ENCODE measurements at places on chromosomes 1 and 21.

GRCh38 chr21:45365608-45366241 lies 39.2 kb upstream of the COL18A1 start:
- no peak for DNase-seq

DNA sequence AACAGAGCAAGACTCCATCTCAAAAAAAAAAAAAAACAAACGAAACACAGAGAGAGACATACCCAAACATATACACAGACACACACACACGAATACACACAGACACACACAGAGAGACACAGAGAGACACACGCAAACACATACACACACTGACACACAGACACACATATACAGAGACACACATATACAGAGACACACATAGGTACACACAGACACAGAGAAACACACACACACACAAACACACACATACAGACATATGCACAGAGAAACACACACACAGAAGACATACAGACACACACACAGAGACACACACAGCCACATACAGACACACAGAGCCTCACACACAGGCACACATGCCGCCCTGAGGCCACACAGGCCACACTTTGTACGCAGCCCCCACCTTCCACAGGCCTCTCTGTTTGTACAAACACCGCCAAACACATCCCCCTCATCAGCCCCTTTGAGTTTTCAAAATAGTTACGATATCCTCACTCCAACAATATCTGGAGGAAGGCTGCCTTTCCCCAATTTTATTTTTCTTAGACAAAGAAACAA lies 57.5 kb upstream of the ABCG1 start:
- DNase-seq, result no peak

GRCh38 chr1:51963592-51964308 lies 26.8 kb downstream of the RAB3B start:
- DNase-seq, result no peak

DNA sequence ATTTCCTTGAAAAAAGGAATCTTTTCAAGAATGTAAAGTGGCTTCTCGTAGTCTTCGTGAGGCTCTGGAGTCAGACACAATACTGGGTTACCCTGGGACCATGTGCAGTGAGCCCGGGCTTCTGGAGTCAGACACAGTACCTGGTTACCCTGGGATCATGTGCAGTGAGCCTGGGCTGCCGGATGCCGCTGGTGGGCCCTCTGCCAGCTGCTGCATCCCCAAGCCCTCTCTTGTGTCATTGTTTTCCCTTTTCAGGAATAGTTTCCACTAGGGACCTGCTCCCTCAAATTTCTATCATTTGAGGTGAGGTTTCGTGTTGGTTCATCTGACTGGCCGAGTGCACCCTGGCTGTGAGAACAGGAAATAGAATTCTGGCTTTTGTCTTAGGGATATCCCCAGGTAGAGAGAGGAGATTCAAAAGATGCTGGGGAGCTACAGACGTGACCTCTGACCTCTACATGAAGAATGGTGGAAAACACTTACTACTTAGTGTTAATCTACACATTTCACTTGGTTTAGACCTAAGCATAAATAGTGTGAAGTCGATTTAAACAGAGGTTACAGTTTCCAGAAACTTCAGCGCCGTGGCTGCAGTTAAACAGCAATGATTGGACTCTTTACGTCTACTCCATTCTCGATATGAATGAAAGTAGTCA lies 10.6 kb downstream of the ADARB1 start:
- no peak for DNase-seq

- peak; percentile 74 for DNase-seq
These were observed 505 bp downstream of the CLSPN start for GRCh38 chr1:35769188-35769758.

- DNase-seq, result no peak
These were observed 14.7 kb downstream of the TMCO1 start for GRCh38 chr1:165753934-165754333.

GRCh38 chr1:10378081-10378841 lies 20.6 kb upstream of the PGD start:
- no peak for DNase-seq

DNA sequence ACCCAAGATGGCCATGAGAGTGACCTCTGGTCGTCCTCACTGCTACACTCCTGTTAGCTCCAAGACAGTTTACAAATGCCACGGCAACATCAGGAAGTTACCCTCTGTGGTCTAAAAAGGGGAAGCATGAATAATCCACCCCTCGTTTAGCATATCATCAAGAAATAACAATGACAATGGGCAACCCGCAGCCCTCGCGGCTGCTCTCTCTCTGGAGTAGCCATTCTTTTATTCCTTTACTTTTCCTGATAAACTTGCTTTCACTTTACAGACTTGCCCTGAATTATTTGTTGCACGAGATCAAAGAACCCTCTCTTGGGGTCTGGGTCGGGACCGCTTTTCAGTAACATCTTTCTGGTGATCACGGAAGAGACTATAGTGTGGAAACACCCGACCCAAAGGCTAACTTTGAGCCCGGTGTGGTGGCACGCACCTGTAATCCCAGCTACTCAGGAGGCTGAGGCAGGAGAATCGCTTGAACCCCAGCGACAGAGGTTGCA lies 19.8 kb upstream of the COX20 start:
- DNase-seq, result no peak

GRCh38 chr1:147238053-147238902 lies 4.2 kb upstream of the CHD1L start:
- DNase-seq, result no peak

DNA sequence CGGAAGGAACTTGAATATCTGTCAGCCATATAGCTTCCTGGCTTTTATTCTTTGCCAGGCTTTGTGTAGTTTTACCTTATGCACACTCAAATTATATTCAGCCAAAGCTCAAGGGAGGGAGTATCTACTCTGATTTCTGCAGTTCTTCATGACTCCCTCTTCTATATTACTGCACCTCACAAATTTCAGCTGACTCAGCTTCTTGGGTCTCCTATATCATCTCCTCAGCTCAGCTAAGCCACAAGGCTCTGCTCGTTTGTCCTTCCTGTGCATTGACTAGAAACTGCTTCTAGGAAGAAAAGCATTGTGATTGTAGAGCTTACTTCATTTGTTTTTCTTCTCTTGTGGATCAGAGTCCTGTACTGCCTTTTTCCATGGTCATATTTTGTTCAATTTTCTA lies 37.4 kb downstream of the BTBD8 start:
- DNase-seq, result no peak

DNA sequence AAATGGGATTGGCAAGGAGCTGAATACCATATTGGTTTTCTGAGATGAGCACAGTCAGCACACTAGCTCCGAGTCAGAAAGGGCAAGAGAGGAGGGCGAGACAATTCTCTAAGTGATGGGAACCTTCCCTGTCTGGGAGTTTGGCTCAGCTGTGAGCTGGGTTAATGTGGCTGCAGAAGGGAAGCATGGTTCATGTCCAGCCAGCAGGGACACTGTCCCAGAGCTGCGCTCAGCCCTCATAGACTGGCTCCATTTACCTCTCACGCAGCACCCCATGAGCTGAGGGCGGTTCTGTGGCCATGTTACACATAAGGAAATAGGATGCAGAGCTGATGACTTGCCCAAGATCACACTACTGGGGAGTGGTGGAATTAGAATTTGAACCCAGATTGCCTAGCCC lies 15.7 kb upstream of the CPT2 start:
- DNase-seq, result no peak

GRCh38 chr1:220151454-220151853 lies 57.5 kb downstream of the IARS2 start:
- DNase-seq, result no peak

DNA sequence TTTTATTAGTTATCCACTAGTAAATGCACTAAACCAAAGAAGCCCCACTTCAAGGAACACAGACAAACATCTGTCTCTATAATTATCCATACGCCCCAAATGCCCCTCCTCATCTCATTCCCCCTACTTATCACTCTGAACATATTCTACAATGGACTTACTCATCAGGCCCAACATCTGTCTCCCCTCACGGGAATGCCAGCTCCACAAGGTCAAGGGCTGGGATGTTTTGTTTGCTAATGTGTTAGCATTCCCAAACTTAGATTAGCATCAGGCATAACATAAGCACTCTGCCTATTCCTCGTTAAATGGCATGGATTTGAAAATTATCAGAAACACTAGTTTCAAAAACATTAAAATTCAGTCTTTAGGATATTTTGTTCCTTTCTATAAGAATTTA lies 279.5 kb downstream of the DSCAM start:
- no peak for DNase-seq

GRCh38 chr21:28832013-28832714 lies 160.5 kb downstream of the LTN1 start:
- peak; percentile 80 for DNase-seq

DNA sequence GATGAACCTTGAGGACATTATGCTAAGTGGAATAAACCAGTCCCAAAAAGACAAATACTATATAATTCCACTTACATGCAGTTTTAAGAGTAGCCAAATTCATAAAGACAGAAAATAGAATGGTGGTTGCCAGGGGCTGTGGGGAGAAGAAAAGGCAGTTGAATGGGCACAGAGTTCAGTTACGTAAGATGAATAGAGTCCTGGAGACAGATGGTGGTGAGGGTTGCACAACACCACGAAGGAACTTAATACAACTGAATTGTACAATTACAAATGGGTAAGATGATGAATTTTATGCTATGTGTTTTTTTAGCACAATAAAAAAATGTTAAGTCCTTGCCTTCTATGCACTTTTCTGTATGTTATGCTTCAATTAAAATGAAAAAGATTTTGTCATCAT lies 66.6 kb downstream of the CD34 start:
- DNase-seq, result no peak

DNA sequence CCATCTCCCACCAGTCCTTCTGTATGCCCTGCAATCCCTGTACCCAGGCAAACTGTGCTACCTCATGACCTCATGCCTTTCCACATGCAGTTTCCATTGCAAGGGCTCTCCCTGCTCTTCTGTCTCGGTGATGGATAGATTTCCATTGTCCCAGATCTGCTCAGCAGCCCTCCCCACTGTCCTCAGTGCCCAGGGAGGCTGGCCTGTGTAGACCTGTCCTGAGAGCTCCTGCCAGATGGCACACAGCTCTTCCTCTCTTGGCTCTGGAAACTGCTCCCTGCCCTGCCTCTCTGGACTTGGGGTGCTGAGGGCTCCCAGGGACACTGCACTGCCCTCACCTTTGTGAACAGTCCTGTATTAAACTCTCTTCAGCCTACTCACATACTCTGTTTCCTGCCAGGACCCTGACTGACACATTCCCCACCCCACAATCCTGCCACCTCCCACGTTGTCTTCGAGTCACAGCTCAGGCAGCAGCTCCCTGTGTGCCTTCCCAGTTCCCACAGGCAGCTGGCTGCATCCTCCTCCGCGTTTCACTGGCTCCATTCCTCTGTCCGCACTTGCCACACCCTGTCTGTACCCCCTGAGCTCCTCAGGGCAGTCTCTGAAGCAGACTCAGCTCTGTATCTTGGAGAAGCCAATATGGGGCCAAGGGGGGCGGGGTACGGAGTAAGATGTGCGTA lies 57.0 kb downstream of the SPATA46 start:
- DNase-seq, result peak; percentile 79

DNA sequence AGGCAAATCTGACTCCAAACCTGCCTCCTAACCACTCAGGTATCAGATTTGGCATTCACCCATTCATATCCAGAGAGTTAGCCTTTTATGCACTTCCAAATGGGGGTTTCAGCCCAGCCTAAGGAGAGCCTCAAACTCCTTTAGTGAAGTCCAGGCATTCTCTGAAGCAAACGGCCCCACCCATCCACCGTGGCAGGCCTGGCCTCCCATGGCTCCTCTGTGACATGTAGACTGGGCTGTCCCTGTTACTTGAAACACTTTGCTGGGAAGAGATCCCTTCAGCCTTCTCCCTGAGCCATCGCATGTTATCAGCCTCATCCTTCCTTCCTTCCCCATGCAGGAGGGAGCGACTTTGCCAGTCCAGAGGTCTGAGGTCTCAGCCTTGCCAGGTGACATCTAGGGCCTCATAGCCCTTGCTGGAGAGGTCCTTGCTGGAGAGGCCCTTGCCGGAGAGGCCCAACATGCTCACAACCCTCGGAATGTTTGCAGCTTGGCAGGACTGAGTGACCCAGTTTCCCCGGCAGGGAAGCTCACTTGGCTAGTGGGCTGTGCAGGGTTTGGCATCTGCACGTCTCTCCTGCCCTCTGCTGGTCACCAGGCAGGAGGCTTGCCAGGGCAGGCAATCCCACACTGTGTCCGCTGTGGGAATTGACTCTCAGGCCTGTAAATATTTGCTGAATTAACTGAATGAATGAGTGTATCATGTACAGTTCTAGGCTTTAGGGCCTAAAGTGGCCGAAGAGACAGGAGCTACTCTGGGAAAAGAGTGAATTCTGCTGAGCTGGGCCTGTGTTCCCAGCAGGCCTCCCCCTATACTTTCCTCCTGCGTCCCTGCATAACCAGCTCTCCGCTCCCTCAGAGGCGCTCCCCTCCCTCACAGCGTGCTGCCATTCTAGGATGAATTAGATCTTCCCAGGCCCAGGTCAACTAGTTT lies 26.7 kb upstream of the RBM15 start:
- DNase-seq, result peak; percentile 95

DNA sequence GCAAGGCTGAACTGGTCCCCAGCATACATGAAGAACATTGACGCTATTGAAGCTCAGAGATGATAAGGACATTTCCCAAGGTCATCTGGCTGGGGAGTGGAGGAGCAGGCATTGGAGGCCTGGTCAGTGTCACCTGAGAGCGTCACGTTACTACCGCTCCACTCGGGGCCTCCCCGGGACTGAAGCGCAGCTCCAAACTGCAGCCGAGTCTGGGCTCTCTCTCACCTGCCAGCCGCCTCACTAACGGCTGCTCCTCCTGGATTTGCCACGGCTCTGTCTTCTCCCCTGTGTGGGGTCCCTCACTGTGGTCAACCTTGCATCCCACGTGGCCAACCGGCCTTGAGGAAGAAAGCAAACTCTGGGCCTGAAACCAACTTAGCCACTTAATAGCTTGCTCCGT lies 111.3 kb downstream of the ADSS2 start:
- DNase-seq, result no peak

DNA sequence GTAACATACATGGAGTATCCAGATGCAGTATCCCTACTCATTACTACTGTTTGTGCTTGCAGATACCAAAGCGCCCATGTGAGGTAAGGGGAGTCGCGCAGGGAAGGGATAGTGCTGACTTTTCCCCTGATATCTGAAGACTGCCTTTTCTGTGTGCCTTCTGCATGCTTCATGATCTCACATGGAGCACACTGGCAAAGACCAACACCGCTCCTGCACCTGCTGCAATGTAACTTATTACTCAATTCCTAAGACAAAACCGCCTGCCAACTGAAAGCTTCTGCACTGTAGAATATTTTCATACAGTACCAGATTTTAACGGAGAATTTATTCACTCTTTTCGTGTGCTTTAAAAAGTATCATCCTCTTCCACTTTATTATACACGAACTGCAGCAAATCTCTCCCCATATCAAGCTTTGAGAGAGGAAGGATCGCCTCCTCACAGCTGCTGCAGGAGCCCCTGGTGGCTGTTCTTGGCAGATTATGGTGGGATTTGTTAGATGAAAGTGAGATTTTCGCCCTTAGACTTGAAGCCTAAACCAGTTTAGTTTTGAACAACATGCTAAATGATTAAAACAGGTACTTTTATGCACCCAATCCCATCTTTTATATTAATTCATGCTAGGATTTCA lies 99.1 kb downstream of the PTPN14 start:
- DNase-seq, result no peak

All from cerebellar cortex (tissue), 1 donor.